ENCODE measurements at places on chromosomes 11 and 22.

GRCh38 chr11:9789910-9790309 is 126.0 kb downstream of the SWAP70 start:
- DNase-seq = no peak

DNA sequence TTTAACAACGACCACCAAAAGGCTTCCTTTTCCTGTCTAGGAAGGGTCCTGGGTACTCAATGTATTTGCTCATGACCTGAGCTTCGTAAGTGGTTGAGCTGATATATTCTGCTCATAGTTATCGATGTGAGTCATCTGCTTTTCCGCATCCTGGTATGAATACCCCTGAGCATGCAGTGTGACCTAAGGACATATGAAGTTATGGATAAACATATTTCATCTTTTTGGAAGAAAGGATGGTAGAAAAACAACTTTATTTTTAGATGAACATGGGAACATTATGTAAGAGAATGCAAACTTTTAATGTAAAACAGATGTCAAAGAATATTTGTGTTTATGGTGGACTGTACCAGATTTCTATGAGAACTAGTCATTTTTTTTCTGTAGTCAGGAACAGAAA is 28.4 kb downstream of the TRPC6 start:
- no peak for DNase-seq

DNA sequence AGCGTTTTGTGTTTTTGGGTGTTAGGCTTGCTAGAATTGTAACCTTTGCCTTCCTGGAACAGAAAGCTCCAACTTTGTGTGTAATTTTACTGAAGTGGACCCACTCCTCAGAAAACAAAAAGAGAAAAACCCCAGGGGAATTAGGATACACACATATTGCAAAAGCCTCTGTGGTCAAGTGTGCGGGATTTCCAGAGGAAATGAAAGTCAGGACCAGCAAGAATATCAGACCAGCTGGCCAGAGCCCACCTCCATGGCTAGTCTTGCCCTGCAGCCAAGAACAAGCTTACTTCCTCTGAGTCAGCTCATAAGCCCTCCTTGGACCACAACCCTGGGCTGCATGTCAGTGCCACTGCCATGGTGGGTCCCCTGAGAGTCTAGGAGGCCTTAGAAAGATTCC is 37.0 kb upstream of the FTH1 start:
- no peak for DNase-seq

DNA sequence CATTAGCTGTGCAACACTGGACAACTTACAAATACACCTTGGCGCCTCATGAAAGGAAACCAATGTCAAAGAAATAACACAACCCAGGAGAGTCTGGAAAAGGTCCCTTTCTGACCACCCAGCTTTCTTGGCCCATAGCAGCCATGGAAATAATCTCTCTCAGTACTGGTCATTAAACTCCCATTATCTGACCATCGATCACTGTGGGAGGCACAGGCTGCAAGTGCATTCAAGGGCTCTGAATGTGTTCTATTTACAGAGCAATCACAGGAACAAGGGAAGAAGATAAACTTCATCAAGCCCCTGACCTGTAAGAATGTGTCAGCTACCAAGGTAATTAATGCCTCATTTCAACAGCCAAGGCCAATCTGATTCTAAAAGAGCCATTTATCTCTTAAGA is 40.1 kb downstream of the CTSC start:
- no peak for DNase-seq

- no peak for DNase-seq
Measured at GRCh38 chr22:17281440-17281841, 62.2 kb upstream of the ADA2 start.

DNA sequence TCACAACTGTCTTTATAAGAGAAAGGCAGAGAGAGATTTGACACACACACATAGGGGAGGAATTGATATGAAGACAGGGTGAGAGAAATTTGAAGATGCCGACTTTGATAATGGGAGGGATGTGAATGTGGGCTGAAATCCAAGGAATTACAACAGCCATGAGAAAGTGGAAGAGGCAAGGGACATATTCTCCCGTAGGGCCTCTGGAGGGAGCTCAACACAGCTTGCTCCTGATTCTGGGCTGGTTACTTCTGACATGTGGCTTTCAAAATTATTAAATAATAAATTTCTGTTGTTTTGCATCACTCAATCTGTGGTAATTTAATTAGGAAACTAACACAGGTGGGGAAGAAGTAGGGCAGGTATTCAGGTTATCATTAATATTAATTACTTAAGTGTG is 282.9 kb downstream of the LUZP2 start:
- DNase-seq = no peak

DNA sequence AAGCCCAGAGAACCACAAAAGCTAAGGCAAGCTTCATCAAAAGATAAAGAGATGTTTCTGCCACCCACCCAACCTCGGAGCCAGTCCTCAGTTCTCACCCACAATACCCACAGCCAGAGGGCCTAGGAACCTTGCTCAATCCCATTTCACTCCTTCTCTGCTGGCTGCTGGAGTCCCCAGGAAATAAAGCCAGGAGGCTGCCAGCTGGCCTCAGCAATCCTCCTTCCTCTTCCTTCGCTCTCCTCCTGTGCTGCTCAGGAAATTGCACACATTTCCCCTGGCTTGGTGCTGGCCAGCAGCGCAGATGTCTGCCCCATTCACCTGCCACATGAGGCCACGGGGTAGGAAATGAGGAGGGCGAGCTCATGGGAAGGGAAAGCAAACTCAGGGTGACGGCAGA is 91.8 kb upstream of the LDLRAD3 start:
- DNase-seq = no peak

DNA sequence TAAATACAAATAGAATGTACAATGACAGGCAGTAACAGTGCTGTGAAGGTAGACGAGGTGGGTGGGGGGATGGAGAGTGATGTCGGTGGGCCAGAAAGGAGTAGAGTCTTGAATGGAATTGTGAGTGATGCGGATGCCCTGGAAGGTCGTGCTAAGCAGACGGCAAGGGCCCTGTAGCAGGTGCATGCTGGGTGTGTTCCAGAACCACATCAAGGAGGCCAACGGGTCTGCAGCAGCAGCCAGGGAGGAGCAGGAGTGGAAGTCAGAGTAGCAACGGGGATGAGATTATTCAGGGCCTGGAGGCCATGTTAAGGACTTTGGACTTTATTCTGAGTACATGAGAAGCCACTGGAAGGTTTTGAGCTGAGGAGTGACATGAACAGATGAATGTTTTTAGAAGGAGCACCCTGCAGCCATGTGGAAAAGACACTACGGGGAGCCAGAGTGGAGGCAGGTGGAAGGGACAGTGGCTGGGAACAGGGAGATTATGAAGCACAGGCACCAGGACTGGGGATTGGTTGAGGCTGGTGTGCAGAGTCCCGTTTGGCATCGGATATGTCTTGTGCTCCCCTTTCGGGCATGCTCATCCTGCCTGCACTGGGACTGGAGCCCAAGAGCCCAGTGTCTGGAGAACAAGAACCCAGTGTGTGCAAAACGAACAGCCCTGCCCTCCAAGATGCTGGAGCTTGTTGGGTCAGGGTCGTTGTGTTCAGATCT is 74.1 kb downstream of the COMMD9 start:
- DNase-seq = no peak

- no peak for DNase-seq
Measured at GRCh38 chr22:50697667-50698506, 25.3 kb downstream of the SHANK3 start.

GRCh38 chr11:45395947-45396346 is 109.8 kb upstream of the SYT13 start:
- DNase-seq = no peak
